Caki2 (cell line): ENCODE measurements at places on chromosomes 1 and 21.

DNA sequence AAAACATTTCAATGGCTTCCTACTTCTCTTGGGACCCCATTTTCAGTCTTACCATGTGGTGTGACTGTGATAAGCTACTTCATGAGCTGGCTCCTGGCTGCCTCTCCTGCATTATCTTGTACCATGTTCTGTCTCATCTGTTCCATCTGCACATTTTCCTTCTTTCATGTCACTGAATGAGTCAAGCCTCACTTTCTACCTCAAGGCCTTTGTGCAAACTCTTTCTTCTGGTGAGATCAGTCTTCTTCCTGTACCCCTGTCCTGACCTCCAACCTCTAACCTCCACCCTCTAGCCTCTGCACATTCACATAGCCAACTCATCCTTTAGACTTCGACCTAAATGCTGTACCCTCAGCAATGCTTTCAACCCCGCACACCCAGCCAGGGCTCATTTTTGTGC is 9.6 kb upstream of the FAM78B start:
- no peak for DNase-seq

GRCh38 chr1:47830641-47831333 is 166.4 kb downstream of the TRABD2B start:
- DNase-seq, result no peak

GRCh38 chr1:197660389-197660788 is 114.9 kb downstream of the DENND1B start:
- no peak for DNase-seq

- DNase-seq, result no peak
Measured at GRCh38 chr1:2571348-2571747, 15.2 kb downstream of the TNFRSF14 start.

GRCh38 chr21:25788677-25789076 is 53.9 kb downstream of the GABPA start:
- DNase-seq, result no peak

DNA sequence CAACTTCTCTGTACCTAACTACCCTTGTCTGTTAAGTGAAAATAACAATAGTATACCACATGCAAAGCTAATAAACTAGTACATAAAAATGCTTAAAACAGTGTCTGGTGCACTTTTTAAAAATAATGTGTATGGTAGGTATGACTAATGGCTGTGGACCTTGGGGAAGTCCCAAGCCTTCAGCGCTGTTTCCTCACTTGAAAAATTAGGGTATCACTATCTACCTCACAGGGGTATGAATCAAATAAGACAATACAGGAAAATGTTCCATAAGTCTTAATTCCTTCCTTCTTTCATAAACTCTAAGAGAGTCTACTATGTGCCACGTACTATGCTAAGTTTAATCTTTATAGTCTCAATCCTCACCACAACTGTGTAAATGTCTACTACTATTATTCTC is 32.0 kb downstream of the EGLN1 start:
- DNase-seq, result no peak

- DNase-seq, result no peak
Measured at GRCh38 chr1:11044849-11045427, 2.1 kb downstream of the MASP2 start.

- DNase-seq, result peak; percentile 50
Measured at GRCh38 chr1:99648107-99648506, 2.2 kb downstream of the PALMD start.

DNA sequence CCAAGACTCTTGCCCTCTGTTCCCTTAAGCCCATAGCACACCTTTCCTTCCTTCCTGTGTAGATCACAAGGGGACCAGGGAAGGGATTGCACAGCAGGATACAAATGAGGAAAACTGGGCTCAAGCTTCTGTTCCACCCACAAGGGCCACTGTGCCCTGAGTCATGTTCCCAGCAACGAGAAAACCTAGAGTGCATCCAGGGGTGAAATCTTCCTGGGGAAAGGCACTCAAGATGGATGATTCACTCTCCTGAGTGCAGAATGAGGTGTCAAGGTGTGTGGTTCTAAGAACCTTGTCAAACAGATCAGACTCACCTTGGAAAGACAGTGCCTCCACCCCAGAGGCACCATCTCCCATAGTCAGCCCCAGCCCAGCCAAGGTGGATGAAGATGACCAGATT is 40.7 kb upstream of the EYA3 start:
- peak; percentile 87 for DNase-seq

DNA sequence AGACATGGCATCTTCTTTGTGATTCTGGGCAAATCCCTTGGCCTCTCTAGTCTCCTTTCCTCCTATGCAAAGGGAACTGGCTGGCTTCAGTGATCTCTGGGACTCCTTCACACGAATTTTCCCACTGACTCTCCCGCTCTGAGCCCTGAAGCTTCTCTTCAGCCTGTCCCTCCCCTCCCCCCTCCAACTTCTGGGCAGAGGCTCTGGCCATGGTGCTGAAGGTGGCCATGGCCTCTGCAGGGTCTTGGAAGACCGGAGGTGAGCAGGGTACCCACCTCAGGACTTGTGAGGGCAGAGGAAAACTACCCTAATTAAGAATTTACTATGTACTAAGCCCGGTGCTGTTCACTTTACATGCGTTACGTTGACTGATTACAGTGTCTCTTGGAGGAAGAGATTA is 29.4 kb upstream of the POU3F1 start:
- DNase-seq, result peak; percentile 49
